Cortex of kidney (tissue), 1 donor: ENCODE measurements at places on chromosomes 1 and 21.

DNA sequence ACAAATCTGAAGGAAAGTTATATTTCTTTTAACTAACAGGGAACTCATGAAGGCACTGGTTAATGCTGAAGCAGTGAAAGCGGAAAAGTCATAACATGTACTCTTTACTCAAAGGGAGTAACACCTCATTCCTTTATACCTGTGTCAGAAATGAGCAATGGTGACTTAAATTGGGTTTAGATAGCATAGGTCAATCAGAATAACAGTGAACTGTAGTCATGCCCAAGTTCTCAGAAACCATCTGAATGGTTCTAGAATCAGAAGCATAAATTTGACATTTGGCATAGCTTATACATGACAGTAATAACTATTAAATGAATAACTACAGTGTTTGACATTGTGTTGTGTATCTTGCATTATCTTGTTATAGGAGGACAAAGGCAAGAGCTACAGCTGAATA, 382.0 kb downstream of the NUF2 start:
- DNase-seq = no peak

- DNase-seq = no peak
Measured at GRCh38 chr1:76763738-76764137, 103.5 kb upstream of the ST6GALNAC5 start.

GRCh38 chr1:53929246-53929960, 16.1 kb downstream of the IFT25 start:
- DNase-seq = no peak

- no peak for DNase-seq
Measured at GRCh38 chr21:43895196-43895595, 30.2 kb downstream of the AGPAT3 start.

DNA sequence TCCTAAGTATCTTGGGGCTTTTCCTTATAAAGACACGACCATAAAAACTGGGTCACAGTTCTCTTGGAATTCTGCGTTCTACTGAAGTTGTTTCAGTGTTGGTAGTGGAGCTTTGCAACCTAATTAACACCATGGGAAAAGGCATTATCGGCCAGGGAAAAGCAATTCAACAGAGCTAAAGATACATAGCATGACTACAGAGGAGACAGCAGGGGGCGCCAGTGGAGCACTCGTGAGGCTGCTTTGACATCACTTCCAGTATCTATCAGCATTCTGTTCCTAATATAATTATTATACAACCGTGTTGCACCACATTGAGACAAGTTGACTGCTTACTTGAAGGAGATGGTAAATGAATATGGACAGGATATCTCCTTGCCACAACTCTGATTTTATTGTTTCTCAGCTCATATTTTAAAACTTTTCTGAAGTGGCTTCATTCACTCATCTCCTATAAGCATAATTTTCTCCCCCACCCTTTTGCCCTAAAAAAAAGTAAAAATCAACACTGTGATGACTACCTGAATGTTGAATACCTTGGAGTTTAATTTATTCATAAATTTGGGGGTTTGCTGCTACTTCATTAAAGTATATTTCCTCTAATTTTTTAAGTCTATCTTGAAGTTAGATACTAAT, 39.4 kb downstream of the ZP4 start:
- DNase-seq = no peak

DNA sequence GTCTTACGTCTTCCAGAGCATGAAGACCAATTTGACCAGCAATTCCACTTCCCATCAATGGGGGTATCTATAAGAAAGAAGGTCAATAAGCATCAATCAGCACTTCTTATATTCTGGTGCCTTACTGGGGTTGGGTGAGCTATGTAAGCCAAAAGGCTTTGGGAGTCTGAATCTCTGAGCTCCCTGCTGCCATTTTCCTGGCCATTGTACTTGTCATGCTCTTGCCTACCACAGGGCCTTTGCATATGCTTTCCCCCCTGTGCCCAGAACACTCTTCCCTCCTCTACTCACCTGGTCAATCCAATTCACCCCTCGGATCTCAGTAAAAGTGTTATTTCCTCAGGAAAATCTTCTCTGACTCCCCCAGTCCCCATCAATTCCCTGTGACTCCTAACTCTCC, 36.3 kb downstream of the C8B start:
- DNase-seq = no peak

GRCh38 chr1:150881331-150882070, 5.1 kb upstream of the ARNT start:
- no peak for DNase-seq

DNA sequence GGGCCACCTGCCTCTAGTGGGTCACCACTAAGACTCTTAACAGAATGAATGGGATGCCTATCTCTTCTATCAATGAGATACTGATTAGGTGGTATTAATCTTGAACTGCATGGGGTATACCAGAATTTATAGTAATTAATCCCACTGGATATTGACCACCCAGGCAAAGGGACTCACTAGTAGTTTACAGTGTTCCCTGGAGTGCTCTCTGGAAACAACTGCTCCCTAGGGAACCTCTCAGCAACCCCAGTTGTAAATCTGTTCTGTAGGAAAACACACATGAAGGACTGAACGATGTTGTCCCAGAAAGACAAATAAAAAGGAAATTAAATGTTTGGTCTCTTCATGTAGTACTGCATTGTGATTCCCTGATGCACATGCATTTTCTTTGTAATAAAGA, 430.5 kb downstream of the HLX start:
- DNase-seq = no peak

DNA sequence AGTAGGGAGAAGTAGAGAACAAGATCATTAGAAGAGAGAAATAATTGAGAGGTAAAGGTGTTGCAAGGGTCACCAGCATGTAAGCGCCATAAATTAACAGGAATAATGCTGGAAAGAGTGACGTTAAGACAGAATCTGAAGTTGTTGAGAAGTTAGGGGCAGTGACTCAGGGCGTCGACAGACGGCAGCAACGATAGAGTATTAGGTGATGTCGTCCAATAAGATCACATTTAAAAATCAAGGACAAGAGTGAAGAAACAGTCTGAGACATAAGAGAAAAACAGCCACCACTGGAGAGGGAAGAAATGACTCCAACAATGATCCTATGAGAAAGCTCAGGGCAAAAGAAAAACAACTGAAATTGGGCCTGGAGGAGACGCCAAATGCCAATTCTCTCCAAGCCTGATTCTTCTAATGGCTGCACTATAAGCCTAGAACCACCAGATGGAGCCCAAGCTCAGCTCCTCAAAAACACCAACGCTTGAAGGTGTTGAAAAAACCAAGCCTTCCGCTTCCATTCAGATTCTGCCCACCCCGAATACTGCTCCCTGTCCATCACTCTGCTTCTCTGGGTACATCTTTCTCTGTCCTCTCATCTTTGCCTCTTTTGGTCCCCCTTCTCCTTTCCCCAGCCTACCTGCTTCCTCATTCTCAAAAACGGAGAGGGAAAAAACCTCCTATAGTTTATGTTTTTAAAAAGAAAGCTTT, 70.0 kb downstream of the LUZP1 start:
- DNase-seq = peak; percentile 8

GRCh38 chr1:118927427-118928187, 60.5 kb downstream of the TBX15 start:
- no peak for DNase-seq

DNA sequence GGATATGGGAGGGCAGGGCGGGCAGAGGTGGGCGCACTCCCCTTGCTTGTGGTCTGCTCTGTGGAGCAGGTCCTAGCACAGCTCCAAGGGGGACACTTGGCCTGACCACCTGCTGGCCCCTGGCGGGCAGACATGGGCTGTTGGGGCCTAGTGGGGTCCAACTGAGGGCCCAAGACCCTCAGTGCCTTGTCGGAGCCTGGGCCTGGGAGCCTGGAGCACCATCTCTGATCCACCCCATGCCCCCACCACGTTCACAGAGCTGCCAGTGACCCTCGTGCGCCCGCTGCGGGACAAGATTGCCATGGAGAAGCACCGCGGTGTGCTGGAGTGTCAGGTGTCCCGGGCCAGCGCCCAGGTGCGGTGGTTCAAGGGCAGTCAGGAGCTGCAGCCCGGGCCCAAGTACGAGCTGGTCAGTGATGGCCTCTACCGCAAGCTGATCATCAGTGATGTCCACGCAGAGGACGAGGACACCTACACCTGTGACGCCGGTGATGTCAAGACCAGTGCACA, 70.6 kb downstream of the OBSCN start:
- DNase-seq = no peak

DNA sequence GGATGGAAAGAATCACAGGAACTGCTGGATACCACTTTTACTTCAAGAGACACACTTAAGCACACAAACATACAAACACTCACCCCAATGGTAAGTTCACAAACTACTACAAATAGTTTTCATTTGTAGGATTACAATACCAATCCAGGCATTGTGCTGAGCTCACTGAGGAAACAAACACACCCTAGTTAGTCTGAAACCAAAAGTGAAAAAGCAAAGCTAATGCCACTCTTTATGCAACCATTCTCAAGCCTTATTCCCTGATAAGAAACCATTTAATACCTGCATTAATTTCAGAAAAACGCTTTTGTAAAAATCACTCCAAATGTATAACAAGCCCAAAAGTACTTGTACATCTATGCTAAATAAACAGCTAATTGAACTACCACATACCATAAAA, 38.3 kb downstream of the RNF115 start:
- DNase-seq = no peak

GRCh38 chr1:179743679-179744400, 749 bp downstream of the FAM163A start:
- DNase-seq = no peak

DNA sequence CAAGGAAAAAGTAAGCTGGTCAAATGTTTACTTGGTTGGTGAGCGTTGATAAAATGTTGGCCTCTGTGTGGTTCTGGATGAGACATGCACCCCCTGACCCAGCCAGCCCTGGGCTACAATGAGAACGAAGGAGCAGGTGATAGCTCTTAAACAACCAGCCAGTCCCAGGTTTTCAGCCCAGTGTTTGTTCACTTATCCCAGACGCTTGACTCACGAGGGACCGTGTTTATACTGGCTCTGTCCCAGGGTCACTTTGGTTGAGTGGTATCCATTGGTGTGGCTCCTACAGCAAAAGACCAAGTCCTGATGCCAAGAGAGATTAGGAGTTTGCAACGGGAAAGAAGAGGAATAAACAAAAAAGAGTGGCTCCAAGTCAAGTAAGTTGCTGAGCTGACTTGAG, 86.9 kb downstream of the KCNJ15 start:
- no peak for DNase-seq

DNA sequence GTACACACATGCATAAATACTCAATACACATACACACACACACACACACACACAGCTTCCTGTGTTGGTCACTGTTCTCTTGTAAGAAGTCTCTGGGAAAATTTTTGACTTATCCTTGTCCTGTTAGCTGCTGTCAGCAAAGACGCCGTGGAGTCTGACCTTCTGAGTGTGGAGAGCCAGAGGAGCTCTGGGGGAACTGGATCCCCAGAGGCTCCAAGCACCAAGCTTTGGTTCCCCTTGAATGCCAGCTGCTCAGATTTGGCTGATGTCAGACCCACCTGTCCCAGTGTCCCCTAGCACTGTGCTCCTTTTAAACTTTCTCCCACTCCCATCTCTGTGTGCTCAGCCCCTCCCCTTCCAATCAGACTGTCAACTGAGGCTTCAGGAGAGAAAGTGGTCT, 319.1 kb downstream of the CAMTA1 start:
- DNase-seq = no peak

DNA sequence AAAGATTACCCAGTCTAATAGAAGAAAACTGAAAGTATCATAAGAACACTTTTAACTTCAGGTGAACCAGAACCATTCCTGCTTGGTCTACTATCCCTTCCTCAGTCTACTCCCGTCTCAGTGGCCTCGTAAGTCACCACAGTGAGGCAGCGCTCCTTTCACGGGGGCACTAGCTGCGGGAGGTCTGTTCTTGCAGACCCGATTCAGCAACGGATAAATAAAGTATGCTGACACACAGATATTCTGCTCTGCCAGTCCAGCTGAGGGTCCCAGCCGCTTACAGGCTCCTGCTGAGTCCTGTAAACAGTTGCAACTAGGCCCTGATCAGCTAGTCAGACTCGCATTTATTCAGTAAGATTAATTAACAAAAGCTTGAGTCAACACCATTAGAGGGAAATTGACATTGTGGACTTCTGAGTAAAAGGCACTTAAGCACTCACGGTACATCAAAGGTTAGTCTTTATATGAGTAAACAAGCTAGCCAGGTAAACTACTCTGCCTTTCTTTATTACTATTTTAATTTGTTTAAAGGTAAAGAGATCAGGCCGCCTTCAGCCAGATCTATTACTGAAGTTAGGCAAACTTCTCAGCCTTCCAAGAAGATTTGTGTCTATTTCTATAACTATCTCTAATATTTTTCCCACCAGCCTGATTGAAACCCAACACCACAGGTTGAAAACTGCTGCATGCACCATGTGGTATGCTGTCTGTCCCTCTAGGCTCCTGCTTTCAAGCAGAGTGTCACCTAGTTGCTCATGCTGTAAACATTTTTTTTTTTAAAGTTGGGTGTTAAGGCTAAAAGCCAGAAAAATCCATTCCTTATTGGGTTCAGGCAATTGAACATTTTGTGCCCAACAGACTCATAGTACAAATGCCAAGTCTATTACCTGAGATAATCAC, 87.7 kb downstream of the INTS7 start:
- no peak for DNase-seq

DNA sequence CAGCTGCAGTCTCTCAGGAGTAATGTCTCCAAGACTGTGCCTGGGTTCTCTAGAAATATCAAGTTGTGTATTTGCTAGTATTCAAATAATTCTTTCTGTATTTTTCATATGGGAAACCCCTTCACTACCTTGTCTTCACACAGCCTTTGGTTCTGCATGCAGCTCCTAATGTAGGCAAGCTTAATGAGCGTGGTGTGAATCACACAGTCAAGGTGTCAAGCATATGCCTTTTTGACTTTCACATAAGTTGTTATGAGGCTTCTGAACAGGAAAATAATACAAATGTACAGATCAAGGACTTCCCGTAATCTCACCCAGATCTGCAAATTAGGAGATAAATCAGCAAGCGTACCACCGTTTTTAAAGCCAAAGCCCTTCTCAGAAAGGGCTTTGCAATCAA, at the start of gene FCRL3:
Gene FCRL3, minus strand, starts transcription at position 38 of the 400 bp plus-strand sequence. CDS start 280 bp downstream, outside the sequence.
- no peak for DNase-seq

DNA sequence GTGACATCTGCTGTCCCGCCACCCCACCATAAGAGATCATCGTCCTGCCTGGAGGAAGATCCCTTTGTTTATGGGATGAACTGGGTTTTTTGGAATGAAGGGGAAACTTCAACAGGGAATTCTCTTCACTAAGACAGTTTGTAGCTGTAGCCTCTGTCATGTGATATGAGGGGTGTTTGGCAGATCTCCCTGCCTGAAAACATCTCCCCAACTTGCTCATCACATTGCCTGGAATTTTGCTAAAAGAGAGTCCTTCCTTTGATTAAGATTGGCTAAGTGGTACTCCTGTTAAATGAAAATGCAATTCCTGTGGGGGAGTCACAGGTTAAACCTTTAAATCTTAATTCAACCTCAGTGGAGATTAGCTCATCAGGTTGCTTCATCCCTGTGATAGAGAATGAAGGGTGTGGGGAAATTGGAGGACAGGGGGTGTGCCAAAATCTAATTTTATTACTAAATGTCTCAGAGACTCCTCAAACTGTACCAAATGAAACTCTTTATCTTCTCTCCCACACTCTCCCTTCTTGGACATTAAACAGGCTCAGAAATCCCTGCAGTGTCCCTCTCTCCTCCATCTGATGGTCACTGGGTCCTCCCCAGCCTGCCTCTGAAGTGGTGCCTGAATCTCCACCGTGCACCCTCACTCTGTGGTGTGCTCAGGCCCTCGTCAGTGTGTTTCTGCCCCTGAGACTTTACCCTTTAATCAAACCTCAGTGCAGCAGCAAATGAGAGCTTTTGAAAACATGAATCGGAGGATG, 54.8 kb downstream of the IER5 start:
- no peak for DNase-seq
